ENCODE measurements at places on chromosomes 6 and 20. TPM values are rescaled to one million over a fixed set of nuclear protein-coding genes. Genes with fewer than 3 reads are reported as not detected.

The FANCE gene
- 8.7 TPM for total RNA-seq

The OTOR gene
- total RNA-seq = not detected

The AGPAT4 gene
- total RNA-seq = 4.1 TPM

The NRSN1 gene
- total RNA-seq = not detected

The LAMA2 gene
- total RNA-seq = 0.59 TPM

The MED23 gene
- 18.2 TPM for total RNA-seq

The TUBB1 gene
- not detected for total RNA-seq

The ULBP3 gene
- 12.5 TPM for total RNA-seq

The OOEP gene
- not detected for total RNA-seq

The ELMO2 gene
- total RNA-seq = 28.8 TPM

The SRXN1 gene
- total RNA-seq = 69.1 TPM

The VIP gene
- 0.15 TPM for total RNA-seq

The DNMT3B gene
- 4.7 TPM for total RNA-seq

The CTAGE9 gene
- not detected for total RNA-seq

The PGC gene
- total RNA-seq = not detected

The GGTLC1 gene
- not detected for total RNA-seq

The TINAG gene
- not detected for total RNA-seq

The FUT9 gene
- not detected for total RNA-seq

The BTN1A1 gene
- not detected for total RNA-seq

The DACT2 gene
- not detected for total RNA-seq

The BPIFB4 gene
- total RNA-seq = not detected

The C6orf52 gene
- total RNA-seq = not detected

The PIGU gene
- 17.9 TPM for total RNA-seq

The SLC22A1 gene
- not detected for total RNA-seq

The THBS2 gene
- 0.67 TPM for total RNA-seq

The SIRPD gene
- total RNA-seq = not detected

The HLA-DQA1 gene
- total RNA-seq = not detected

The RPS10 gene
- 3,812 TPM for total RNA-seq

Data from mammary microvascular endothelial cell (primary cell).